ENCODE measurements at places on chromosomes 12 and 14. TPM values are rescaled to one million over a fixed set of nuclear protein-coding genes. Genes with fewer than 3 reads are reported as not detected.

DNA sequence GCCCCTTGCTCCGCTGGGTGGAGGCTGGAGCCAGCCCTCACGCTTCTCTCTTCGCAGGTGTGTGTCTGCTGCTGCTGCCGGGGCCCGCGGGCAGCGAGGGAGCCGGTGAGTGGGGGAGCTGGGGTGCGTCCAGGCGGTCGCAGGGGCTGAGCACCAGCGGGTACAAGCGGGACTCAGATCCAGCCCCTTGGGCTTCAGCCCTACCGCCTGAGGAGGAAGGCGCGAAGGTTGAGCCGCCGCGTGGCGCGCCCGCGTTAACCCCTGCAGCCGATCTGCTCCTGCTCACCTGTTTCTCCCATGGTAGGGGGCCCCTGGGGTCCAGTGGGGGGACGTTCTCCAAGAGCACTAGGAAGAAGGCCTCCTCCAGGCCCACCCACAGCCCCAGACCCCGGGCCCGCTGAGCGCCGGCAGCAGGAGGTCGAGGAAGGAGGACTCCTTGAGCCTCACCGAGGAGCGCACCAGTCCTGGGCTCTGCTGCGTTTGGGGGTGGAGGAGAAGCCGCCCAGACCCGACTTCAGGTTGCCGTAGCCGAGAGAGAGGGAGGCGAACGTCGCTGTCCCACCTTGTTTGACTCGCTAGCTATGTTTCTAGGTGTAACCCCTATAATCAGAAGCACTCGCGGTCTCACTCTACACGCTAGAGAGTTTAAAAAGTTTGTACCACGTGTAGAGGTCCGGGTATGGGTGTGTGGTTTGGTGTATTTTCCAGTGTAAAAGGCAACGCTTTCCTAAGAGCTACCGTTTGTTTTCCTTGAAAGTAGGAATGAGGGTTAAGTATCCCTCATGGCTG, 834 bp downstream of the COCH start:
- DNase-seq, result no peak
- peak overlapping the region; percentile 52 for H3K4me3 ChIP-seq
- peaks cover 33% of the 10 kb centered on the region for H3K27me3 ChIP-seq
- no peaks in the 10 kb centered on the region for H3K36me3 ChIP-seq
- no peak overlapping the region for H3K27ac ChIP-seq
- peaks cover 19% of the 10 kb centered on the region for H3K4me1 ChIP-seq

DNA sequence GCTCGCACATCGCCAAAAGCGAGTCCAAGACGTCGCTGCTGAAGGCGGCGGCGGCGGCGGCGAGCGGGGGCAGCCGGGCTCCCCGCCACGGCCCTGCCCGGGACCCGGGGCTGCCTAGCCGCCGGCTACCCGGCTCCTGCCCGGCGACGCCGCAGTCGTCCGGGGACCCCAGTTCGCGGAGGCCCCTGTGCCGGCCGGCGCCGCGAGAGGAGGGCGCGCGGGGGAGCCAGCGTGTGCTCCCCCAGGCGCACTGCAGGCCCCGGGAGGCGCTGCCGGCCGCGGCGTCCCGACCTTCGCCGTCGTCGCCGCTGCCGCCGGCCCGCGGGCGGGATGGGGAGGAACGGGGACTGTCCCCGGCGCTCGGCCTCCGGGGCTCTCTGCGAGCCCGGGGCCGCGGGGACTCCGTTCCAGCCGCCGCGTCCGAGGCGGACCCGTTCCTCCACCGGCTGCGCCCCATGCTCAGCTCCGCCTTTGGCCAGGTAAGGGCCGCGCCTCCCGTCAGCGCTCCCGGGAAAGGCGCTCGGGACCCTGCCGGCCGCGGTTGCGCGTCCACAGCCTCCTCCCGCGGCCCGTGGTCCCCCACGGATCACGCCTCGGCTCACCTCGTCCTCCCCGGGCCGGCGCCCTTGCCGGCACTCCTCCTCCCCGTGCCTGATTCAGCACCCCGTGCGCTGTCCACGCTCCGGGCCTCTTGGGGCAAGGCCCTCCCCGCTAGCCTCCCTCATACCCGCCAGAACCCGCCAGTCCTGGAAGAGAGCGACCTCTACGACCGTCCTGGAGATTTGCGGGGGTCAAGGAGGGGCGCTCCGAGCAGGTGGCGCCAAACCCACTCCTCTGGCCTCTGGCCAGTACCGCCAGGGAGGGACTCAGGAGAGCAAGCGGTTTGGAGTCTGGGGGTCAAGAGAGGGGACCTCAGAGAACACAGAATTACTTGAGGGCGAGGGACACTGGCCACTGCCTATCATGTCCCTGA, 721 bp downstream of the CABP1 start:
- H3K27me3 ChIP-seq, result peaks cover 48% of the 10 kb centered on the region
- DNase-seq, result peak; percentile 45
- no peak overlapping the region for H3K27ac ChIP-seq
- H3K4me3 ChIP-seq, result peak overlapping the region; percentile 17
- no peaks in the 10 kb centered on the region for H3K4me1 ChIP-seq

The DBX2 gene
- not detected for total RNA-seq

GRCh38 chr14:59483363-59483762, 845 bp downstream of the L3HYPDH start:
- H3K36me3 ChIP-seq, result peaks cover 8% of the 10 kb centered on the region
- H3K27ac ChIP-seq, result peak overlapping the region; percentile 96
- peak; percentile 88 for DNase-seq
- H3K27me3 ChIP-seq, result no peaks in the 10 kb centered on the region
- H3K4me3 ChIP-seq, result peak overlapping the region; percentile 85
- peaks cover 26% of the 10 kb centered on the region for H3K4me1 ChIP-seq

GRCh38 chr12:4006743-4007142, 133.5 kb upstream of the PARP11 start:
- no peak overlapping the region for H3K4me3 ChIP-seq
- no peaks in the 10 kb centered on the region for H3K4me1 ChIP-seq
- peak; percentile 42 for DNase-seq
- H3K27ac ChIP-seq, result no peak overlapping the region

All from astrocyte (in vitro differentiated cells and primary cell).